Renal cortical epithelial cell (primary cell): ENCODE measurements at places on chromosomes 5 and 9.

GRCh38 chr5:34715711-34716110 lies 59.6 kb downstream of the RAI14 start:
- DNase-seq, result no peak

DNA sequence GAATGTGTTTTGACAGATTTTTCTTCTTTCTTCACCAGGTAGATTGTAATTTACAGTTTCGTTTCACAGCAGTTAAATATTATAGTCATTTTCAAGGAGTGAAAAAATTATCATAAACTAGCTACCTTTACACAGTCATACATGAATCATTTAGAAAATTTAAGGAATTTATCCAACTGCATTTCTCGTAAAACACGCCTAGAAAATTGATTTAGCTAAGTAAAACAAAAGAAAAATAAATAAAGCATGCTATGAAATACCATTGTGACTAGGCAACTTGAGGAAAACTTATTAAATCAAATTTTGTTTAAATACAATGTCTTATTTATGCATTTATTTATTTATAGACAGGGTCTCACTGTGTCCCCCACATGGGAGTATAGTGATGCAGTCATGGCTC lies 109.9 kb upstream of the EMB start:
- no peak for DNase-seq

GRCh38 chr5:118882666-118883065 lies 105.7 kb downstream of the DTWD2 start:
- no peak for DNase-seq

GRCh38 chr9:107712390-107712789 lies 222.8 kb upstream of the KLF4 start:
- peak; percentile 98 for DNase-seq

- DNase-seq, result no peak
Measured at GRCh38 chr5:116795189-116795588, 220.6 kb upstream of the SEMA6A start.

DNA sequence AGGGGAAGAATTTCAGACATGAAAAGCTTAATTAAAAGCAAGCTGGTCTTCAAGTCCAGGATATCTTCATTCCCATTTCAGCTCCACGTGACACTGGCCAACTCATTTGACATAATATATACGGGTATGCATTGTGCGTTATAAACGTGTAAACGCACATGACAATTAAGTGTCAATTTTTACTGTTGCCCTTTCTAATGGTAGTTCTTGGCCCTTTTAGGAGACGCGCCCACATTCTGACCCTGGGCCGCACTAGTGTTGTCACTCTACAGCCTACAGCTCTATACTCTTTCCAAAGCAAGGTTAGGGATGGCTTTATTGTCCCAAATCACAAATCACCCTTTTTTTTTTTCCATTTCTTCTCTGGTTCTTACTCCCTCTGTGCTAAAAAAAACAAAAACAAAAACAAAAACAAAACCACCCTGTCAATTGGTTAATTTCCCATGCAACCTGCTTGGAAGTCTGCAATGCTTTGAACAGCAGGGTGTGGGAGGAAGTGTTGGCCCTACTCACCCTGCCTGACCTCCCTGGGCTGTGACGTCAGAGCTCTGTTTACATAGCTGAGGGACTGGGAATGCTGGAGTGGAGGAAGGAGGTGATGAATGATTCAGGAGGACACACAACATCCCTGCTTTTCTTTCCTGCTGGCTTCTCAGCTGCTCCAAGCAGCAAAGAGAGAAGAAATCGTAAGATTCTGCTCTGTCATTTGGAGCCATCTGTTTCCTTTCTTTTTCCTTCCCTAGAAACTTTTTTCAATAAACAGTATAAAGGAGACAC lies 19.3 kb downstream of the RFK start:
- peak; percentile 97 for DNase-seq

DNA sequence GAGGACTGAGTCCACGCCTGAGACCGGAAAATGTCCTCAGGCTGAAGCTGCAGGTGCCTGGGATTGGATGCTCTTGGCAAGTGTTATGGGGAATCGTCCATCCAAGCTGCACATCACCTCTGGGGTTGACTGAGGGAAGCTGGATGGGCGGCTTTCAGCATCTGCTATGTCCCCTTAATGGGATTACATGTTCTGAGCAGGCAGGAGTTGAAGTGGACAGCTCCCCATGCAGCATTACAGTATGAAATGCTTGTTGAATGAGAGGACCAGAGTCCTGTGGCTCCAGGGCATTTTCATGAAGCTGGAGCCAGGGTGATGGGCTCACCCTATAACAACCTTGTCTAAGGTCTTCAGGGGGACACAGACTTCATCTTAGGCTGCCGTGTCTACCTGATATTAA lies 270.9 kb downstream of the HSPA4 start:
- no peak for DNase-seq
